ENCODE measurements at places on chromosomes 7 and 10. TPM values are rescaled to one million over a fixed set of nuclear protein-coding genes. Genes with fewer than 3 reads are reported as not detected.

DNA sequence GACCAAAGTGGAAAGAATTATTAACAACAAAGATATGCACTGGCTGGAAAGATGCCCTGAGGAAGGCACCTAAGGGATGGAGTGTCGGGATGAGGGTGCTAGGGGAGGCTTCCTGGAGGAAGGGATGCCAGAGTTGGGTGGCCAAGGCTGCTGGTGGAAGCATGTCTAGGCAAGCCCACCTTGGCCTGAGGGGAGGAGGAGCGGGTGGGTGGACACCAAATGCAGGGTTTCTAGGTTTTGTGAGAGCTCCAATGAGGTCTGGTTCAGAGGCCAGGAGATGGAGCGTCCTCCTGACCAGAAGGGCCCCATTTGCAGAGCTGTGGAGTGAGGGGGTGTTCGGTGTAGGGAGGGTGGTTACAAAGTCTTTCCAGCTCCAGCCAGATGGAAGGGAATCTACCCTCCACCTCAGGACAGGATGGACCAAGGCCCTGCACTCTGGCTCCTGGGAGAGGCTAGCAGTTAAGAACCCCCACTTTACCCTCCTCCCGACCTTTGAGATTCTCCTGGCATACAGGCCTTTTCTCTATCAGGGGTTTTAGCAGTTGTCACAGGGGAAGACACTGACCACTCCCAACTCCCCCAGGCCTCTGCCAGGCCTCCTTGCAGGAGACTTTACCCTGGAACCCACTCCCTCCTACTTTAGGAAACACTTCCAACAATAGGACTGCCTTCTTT, 3.0 kb upstream of the DDIT4 start:
- no peak for DNase-seq

GRCh38 chr10:6292741-6293151, 90.0 kb downstream of the PFKFB3 start:
- no peak for DNase-seq

GRCh38 chr7:95520136-95520535, 34.4 kb downstream of the ASB4 start:
- DNase-seq, result no peak

DNA sequence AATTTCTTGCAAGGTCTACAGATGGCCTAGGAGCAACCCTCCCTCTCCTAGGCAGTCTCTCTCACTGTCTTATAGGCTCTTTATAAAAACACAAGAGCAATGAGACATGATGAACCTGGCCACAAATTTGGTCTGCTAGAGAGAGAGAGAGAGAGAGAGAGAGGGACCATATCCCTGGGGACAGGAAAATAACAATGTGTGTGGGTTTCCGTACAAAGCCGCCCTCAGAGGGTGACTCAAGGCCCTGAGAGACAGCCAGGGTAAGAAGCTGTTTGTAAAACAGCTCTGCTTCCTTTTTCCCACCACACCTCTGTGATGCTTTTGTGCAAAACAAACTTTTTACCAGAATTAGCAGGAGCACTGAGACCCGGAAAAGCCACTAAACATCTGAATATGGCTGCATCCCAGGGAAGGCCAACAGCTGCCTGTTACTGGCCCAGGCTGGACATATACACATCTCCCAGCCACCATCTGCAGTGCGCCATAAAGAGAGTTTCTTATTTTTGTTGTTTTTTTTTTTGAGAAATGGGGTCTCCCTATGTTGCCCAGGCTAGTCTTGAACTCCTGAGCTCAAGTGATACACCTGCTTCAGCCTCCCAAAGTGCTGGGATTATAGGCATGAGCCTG, 18.4 kb downstream of the GIMAP5 start:
- DNase-seq, result no peak

DNA sequence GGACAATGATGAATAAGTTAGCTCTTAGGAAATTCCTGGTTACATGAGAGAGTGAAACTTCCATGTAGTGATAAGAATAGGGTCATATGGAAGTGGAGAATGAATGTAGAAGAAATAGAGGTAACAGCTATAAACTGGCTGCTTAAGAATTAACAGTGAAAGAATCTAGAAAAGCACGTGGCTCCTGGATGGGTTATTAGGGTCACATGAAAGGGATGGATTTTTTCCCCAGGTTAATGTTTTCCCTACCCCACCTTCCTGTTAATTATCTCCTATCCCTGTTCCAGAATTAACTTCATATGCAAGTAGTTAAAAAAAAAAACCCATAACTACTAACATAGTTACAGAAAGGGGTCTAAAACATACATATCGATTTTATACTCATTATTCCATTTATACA, 58.0 kb downstream of the ANKIB1 start:
- DNase-seq, result no peak

DNA sequence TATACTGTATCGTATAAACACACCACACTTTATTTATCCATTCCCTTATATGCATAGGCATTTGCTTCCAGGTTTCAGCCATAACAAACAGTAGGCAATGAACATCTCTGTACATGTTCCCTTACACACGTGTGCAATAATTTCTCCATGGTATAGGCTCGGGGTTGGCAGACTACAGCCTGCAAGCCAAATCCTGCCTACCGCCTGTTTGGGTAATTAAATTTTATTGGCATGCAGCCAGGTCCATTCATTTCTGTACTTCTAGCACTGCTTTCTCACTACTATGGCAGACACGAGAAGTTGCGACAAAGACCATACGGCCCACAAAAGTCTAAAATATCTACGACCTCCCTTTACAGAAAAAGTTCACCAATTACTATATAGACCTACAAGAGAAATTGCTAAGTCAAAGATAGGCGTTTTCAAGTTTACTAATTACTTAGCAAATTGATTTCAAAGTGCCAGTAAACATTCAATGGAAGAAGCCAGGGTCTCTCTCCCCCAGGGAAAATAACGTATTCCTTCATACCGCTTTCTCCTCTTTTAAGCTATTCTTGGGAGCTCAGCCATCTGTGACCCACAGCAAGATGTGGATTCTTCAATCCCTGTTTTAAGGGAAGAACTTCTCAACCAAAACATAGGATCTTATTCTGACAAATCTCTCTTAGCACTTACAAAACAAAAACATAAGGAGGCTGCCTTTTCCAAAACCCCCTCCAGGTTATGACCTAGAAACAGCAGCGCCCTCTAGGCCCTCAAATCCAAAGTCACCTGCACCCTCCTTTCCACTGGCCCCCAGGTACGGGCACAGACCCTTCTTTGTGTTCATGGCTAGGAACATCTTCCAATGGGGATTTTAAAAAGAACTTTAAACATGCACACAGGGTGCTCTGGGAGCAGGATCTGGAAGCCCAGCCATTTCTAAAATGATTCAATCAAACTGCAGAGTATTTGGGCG, 100.5 kb downstream of the FGFR2 start:
- DNase-seq, result no peak

AKR1D1 gene
- not detected for total RNA-seq

CRPPA gene
- total RNA-seq, result 3.3 TPM

Measured in adrenal gland (tissue), 19 donors.